Stimulated activated CD4-positive, alpha-beta T cell treated with anti-CD3 and anti-CD28 coated beads, Interleukin-4, amount 100 ng/mL, for 48 hours (primary cell): ENCODE measurements at places on chromosomes 5 and 9.

GRCh38 chr5:177605078-177605477, 5.1 kb downstream of the B4GALT7 start:
- DNase-seq, result no peak

DNA sequence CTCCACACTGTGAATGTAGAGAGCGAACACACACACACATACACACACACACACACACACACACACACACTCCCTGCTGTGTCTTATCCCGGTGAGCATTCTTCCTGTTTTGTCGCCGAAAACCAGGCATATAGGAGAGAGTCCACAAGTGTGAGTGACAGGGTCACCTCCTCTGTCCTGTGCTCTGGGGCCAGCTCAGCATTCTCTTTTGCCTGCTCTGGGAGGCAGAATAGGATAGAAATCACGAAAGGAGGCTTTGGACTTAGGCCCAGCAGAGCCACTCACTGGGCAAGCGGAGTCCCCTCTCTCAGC, 3.0 kb downstream of the LAMC3 start:
- no peak for DNase-seq

DNA sequence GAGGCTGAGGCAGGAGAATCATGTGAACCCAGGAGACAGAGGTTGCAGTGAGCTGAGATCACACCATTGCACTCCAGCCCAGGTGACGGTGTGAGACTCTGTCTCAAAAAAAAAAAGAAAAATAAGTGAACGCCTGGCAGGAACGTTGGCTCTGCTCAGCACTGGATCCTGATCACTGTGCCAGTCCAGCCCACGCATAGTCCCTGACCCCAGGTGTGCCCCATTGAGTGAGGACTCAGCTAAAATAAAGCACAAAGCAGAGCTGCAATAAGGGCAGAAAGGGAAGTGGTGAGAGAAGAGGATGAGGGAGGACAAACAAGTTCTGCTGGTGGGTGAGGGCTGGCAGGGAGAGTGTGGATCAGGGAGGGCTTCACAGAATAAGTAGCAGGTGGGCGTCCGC, 4.3 kb downstream of the GRHPR start:
- no peak for DNase-seq

GRCh38 chr9:76425677-76426453, 31.6 kb upstream of the RFK start:
- no peak for DNase-seq

- DNase-seq, result no peak
Measured at GRCh38 chr5:78716206-78716605, 67.6 kb upstream of the LHFPL2 start.

- no peak for DNase-seq
Measured at GRCh38 chr9:21317956-21318923, 13.1 kb upstream of the IFNA5 start.

DNA sequence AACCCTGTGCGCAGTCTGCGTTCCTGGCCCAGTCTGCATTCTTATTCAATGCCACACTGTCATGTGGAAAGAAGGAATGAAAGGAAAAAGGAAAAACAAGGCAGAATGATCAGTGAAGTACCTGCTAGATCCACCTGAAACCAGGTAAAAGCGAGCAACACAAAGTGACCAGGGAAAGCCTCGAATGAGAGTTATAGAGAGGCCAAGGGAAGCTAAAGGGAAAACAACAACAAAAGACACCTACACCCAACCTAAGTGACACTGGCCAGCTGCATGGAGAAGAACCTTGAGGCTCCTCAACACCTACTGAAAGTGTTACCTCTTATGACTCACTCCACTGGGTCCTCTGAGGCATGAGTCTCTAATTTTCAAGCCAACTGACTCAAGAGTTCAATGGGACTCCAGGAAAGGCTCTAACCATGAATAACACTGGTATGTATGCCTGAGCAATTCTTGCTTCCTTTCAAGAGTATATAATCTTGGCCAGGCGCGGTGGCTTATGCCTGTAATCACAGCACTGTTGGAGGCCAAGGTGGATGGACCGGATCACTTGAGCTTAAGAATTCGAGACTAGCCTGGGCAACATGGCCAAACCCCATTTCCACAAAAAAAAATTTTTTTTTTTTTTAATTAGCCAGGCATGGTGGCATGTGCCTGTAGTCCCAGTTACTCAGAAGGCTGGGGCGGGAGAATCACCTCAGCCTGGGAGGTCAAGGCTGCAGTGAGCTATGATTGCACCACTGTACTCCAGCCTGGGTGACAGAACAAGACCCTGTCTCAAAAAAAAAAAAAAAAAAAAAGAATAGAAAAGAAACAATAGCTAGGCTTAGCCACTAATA, 29.0 kb downstream of the MTMR12 start:
- DNase-seq, result no peak

GRCh38 chr5:118863345-118863744, 125.0 kb downstream of the DTWD2 start:
- no peak for DNase-seq

DNA sequence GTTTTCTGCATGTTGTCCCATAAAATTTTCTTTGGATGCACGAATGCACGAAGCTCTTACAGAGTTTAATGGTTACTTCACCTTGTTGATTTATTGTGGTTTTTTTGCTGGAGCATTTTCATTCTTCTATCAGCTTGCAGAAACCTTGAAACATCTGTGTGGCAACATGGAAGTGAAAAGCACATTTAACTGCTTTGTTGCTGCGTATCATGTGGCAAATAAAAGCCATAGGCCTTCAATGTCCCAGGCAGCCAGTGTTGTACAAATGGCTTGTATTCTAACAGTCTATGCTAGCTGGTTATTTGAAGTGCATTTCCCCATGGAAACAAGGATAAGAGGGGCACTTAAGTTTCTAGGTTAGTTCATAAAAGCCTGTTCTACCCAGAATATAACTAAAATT, 42.5 kb upstream of the RASGRF2 start:
- DNase-seq, result no peak

DNA sequence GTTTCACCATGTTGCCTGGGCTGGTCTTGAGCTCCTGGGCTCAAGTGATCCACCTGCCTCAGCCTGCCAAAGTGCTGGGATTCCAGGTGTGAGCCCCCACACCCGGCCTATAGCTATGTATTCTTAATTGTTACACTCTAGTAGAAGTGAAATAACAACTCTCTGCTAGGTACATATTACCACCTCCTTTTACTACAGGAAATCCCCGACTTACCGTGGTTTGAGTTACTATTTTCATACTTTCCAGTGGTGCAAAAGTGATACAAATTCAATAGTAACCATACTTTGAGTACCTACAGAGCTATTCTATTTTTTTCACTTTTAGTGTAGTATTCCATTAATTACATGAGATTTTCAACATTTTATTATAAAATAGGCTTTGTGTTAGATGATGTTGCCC, 719 bp downstream of the ARL14EPL start:
- DNase-seq, result no peak

DNA sequence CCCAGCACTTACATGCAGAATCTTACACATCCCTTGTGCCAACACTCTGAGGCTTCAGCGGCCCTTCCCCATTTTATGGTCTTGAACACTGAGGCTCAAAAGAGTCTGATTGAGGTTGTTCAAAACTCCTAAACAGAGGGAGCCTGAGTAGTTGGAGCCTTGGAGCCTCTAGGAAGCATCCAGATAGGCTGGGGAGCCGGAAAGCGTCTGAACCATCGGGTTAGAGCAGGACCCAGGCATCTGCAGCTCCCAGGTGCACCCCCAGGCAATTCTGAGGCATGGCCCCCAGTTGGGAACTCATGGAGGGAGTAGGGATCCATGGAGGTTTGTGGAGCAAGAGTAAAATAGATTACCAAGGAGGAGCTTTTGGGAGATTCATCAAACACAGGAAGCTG, 3.8 kb downstream of the OLFML2A start:
- no peak for DNase-seq

DNA sequence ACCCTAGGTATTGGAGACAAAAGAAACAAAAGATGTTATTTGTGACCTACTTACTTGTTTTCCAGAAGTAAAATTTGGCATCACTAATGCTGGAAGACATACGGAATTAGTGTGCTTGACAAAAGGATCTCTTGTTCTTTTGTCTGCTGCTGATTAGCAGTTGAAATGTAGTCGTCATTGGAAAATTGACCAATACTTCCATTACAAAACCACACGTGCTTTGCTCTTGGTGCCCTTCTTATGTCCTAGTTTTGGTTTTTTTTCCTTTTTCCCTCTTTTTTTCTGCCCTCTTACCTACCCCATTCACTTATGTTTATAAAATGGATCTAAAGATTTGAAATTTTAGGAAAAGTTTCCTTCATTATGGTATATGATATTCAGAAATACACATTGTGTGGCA, 197.4 kb downstream of the FER start:
- DNase-seq, result no peak

DNA sequence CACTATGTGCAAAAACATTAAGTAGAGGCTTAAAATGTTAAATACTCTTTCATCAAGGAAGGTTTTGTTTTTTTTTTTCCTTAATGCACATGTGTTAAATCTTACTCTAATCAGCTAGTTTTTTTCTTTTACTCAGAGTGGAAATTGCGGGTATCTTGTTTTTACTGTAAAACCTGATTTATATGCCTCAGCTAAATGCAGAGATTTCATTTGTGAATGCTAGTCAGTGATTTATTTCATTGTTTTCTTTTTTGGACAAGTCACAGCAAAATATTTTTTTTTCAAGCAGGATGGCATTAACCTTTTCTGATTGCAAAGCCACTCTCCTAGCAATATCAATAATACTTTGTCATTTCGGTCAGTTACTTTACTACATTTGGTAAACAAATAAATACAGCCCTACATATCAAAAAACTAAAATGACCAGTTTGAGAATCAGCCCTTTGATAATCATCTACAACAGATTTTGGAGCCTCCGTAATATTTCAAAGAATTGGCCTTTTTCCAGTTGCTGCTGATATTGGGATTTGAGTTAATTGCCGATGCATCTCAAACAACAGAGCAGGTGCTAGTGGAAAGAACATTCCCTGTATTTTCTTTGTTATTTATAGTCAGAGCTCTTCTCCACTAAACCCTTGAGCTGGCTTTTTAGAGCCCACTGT, 579.2 kb upstream of the ZNF608 start:
- no peak for DNase-seq

- DNase-seq, result no peak
Measured at GRCh38 chr5:3943859-3944258, 348.2 kb downstream of the IRX1 start.

DNA sequence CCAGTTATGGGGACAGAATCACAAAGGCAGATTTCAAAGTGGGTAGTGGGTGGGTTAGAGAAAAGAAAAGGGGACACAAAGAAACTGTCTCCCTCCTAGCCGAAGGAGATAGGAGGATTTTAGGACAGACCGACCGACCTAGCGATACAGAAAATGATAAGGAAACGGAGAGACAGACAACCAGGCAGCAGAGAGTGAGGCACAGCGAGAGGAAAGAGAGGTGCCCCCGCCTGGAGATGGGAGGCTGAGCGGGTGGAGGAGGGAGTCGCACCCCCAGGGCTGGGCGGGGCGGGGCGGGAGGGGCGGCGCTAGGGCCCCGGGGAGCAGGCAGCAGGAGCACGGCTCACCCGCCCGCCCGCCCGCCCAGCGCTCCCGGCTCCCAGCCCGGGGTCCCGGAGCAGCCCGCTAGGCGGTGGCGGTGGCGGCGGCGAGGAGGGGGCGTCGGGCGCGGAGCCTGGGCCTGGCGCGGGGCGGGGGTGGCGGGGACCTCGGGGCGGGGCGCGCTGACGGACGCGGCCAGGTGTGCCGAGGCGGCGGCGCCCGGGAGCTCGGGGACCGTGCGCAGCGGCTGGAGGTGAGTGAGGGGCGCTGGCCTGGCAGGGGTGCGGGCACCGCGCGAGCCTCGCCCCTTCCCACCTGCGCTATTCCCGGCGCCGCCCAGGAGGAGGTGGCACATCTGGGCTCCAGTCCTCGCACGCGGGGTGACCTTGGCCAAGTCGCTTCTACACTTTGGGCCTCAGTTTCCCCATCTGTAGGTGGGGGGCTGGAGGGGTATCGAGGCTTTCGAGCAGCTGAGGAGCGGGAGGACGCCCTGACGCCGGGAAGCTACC, 15.9 kb upstream of the SYNPO start:
- DNase-seq, result peak; percentile 9

- DNase-seq, result no peak
Measured at GRCh38 chr5:58259685-58260152, 200.2 kb downstream of the PLK2 start.

- no peak for DNase-seq
Measured at GRCh38 chr9:13279284-13280141, at the start of gene MPDZ. TSS of gene MPDZ (minus strand) at chr9:13279692. CDS start at chr9:13250315, 29,377 bp downstream.

GRCh38 chr9:99103901-99104458, 933 bp upstream of the TGFBR1 start:
- DNase-seq, result no peak

DNA sequence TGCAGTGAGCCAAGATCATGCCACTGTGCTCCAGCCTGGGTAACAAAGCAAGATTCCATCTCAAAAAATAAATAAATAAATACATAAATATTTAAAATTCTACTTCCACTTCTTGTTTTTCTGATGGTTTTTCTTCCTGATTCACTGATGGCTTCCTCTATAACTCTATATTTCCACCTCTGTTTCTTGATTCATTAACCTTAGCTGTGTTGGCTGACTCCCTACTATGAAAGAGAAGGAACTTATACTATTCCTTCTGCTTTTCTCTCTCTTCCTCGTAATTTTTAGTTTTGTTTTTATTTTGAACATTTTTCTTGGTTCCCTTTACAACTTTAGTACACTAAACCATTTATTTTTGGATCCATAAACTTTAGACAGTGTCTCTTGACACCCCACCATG, 103.5 kb downstream of the MAMDC2 start:
- no peak for DNase-seq

- DNase-seq, result no peak
Measured at GRCh38 chr5:82046276-82046647, 74.4 kb downstream of the ATG10 start.

DNA sequence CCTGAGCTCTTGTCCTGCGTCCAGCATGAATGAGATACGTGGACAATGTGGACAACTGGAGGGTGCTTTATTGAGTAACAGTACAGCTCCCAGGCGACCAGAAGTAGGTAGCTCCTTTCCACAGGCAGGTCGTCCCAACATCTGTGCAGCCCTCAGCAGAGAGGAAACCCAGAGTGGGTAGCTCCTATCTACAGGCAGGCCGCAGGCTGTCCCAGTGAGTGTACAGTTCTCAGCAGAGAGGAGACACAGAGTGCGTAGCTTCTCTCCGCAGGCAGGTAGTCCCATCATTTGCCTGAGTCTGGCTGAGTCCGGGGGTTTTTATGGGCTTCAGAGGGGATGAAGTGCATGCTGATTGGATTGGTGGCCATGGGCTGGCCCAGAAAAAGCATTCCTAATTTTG, 373.3 kb downstream of the CHSY3 start:
- no peak for DNase-seq

- DNase-seq, result no peak
Measured at GRCh38 chr5:18329328-18329727, 695.1 kb downstream of the TAF11L14 start.

- no peak for DNase-seq
Measured at GRCh38 chr5:172553903-172554302, 87.2 kb upstream of the NEURL1B start.

- DNase-seq, result no peak
Measured at GRCh38 chr5:68641211-68641610, 425.7 kb downstream of the PIK3R1 start.

GRCh38 chr9:129201289-129201688, 23.2 kb upstream of the IER5L start:
- no peak for DNase-seq

- no peak for DNase-seq
Measured at GRCh38 chr5:126855266-126855665, 78.3 kb downstream of the LMNB1 start.
